Fibroblast of the aortic adventitia (primary cell): ENCODE measurements at places on chromosomes 11 and 22. TPM values are rescaled to one million over a fixed set of nuclear protein-coding genes. Genes with fewer than 3 reads are reported as not detected.

ARFIP2 gene
- 45.7 and 49.1 TPM in 2 replicates for total RNA-seq

NOX4 gene
- 1.4 and 2.5 TPM in 2 replicates for total RNA-seq

FAT3 gene
- total RNA-seq = 1.7 and 2.2 TPM in 2 replicates

PLA2G3 gene
- 0.08 and 0.09 TPM in 2 replicates for total RNA-seq

TRIM49 gene
- total RNA-seq = not detected in 2 replicates

USP2 gene
- total RNA-seq = 0.36 TPM in 1 of 2 replicates, not detected in the other

RAB36 gene
- 3.5 and 4.6 TPM in 2 replicates for total RNA-seq

KIAA1671 gene
- 4.6 and 10.7 TPM in 2 replicates for total RNA-seq

EHD1 gene
- 68.1 and 113 TPM in 2 replicates for total RNA-seq

MRGPRF gene
- 34.3 and 41.8 TPM in 2 replicates for total RNA-seq

GRM5 gene
- total RNA-seq = under 0.01 TPM in 1 of 2 replicates, not detected in the other

MRGPRX3 gene
- total RNA-seq = not detected in 2 replicates

DBX1 gene
- total RNA-seq = not detected in 2 replicates

GAL gene
- not detected in 2 replicates for total RNA-seq

KCNQ1 gene
- total RNA-seq = not detected in 2 replicates

GPHA2 gene
- not detected in 2 replicates for total RNA-seq

BIRC3 gene
- total RNA-seq = 0.16 and 2.4 TPM in 2 replicates

MMP27 gene
- 0.18 TPM in 1 of 2 replicates, not detected in the other for total RNA-seq

JHY gene
- total RNA-seq = 5.2 and 9.3 TPM in 2 replicates

VPREB1 gene
- total RNA-seq = not detected in 2 replicates
